GM12878 (cell line): ENCODE measurements at places on chromosomes 13 and 19. TPM values are rescaled to one million over a fixed set of nuclear protein-coding genes. Genes with fewer than 3 reads are reported as not detected.

Gene RDH8
- total RNA-seq = not detected in 2 replicates

Gene TPTE2
- total RNA-seq = 0.96 and 1.1 TPM in 2 replicates

GRCh38 chr13:111402441-111402840 is 82.0 kb downstream of the TEX29 start:
- no peak for DNase-seq

DNA sequence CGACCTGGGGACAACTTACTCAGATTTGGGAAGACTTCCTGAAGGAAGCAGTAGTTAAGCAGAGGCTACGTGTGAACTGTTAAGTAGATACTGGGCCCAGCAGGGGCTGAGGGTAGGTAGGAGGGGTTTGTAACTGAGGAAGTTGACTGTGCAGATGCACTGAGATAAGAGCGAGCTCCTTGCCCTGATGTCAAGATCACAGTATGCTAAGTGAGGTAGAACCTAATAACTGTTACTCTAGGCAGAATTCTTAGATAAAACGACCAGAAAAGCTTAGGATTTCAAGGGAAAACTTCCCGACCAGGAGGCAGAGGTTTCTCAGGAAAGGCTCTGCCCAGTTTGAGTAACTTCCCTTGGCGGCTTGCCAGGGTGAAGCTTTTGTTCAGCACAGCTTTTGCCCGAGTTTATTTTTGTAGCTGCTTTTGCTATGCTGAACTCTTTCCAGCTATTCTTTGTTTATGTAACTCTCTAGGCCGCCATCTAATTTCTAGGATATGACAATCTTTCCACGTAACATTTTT is 632.1 kb downstream of the DIAPH3 start:
- no peak for DNase-seq

GRCh38 chr19:50325310-50326100 is 3.7 kb downstream of the KCNC3 start:
- DNase-seq = no peak

DNA sequence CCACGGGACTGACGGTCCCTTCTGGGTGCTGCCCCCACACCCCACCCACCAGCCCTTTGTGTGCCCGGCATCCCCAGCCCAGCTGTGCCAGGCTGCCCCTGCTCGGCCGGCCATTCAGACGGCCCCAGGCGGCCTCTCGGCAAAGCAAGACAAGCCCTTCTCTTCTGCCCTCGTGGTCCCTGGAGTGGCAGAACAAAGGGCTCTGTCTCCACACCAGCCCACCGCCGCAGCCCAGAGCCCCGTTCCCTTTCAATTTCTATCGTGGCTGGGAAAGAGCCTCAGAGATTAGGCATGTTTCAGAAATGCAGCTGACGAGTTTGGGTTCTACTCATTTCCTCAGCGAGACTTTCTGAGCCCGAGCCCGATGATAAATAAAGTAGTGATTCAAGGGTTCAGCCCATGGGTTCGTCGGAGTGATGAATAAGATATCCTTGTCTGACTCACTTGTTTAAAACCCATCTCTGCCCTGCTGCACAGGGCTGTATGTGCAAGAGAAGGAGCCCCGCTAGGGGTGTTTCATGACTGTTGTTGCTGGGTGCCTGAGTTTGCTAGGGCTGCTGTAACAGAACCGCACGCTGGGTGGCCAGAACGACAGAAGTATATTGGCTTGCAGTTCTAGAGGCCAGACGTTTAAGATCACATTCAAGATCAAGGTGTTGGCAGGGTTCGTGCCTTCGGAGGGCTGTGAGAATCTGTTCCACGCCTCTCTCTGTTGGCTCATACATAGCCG is 4.3 kb downstream of the MYO9B start:
- DNase-seq = peak; percentile 84
